ENCODE measurements at places on chromosomes 5 and 9.

DNA sequence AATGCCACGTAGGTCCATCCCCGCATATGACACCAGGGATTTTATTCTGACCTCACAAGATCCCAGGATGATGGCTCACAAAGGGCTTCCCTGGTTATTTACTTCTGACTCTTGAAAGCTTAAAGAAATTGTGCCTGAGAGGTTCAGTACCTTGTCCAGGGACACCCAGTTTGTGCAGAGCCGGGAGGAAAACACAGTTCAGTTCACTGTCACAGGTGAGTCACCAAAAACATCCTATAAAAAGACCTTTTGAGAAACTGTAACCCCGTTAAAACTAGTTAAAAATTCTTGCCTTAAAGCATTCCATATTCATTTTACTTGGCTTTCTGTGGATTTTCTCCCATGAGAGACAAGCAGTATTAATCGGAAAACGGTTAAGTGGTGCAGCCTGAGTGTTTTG, 56.6 kb downstream of the ZNF510 start:
- DNase-seq, result no peak

GRCh38 chr5:112772124-112772523, 34.4 kb downstream of the APC start:
- peak; percentile 24 for DNase-seq

DNA sequence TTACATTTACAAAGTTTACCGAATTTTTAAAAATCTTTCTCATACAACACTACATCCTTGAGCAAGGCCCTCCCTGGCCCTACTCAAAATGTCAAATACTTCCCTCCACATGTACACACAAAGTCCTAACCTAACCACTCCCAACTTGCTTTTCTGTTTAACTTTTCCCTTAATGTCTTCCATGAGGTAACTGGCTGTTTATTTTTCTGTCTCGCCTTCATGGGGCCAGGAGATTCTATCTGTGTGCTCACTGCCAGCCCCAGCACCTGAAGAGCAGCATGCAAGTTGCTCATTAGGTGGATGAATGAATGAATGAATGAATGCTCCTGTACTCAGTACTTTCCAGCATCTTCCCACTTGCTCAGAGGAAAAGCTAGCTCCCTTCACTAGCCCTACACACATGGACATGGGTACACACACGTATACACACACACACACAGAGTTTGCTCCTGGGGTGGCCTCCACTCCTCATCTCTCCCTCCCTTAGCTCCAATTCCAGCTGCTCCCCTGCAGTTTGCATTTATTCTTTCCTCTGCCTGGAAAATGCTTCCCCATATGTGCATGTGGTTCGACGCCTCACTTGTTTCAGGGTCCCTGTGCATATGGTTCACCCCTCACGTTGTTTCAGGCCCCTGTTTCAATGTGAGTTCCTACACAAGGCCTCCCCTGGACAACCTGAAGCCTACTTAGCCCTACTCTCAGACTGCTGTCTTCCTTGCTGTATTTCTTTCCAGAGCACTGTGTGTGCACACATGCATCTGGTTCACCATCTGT, 165.2 kb downstream of the ROR2 start:
- DNase-seq, result no peak

- DNase-seq, result no peak
Observed at GRCh38 chr9:113996531-113997001, 81.5 kb downstream of the AMBP start.

DNA sequence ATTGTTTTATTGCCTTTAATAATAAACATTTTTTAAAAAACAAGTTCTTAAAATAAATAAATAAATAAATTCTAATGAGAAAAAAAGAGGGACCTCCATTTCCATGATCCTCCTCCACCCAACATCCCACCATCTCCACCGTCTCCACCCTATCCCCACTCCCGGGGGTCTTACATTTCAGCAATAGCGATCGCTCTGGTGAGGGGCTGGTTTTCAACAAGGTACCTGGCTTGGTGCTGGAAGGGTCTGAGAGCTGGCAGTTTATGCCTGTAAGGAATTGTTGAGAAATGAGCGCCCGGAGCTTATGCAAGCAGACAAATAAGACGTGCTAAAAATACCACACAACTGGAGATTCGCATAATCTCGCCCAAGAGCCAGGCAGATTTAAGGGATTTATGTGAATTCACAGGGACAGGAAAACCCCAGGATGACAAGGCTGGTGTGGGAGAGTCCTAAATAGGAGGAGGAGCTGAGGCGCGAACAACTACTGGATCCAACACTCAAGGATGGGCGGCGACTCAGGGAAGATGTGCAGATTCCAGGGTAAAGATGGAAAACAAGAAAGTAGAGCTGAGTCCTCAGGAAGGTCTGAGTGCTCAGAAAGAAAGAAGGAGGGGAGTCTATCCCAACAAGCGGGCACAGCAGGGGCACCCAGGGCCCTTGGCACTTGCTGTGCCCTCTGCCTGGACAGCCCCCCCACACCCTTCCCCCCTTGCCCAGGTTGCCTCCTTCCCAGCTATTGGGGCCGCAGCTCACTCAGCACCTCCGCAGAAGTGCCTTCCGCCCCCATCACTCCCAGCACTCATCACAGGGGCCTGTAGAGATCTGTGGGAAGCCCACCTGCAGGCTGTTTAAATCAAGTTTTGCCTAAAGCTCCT, 27.0 kb downstream of the TRIM14 start:
- peak; percentile 41 for DNase-seq

DNA sequence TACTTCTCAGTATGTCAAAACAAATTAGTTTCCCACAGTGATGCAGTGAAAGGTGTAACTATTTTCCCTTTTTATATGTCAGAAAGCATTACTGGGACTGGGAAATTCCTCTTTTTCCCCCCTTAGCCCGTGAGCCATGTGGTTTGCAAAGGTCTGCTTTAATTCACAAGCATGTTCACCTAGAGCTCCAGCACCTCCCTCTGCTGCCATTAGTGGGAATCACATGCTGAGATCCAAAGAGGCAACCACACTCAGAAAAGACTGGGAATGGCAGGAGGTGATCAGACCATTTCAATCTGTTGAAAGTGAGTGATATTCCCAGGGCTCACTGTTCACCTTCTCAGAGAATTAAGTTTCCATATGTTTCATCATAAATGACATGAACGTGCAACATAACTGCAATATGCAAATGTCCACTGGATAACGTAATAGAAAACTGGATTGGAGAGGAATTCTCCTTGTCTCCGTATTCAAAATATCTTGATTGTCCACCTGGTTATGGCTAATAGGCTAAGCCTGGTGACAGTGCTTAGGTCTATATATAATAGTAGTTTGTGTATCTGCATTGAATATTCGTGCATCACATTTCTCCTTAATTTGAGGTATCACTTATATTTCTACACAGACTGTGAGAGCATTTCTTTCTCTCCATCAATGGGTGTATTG, 703.5 kb upstream of the WWC1 start:
- peak; percentile 42 for DNase-seq

DNA sequence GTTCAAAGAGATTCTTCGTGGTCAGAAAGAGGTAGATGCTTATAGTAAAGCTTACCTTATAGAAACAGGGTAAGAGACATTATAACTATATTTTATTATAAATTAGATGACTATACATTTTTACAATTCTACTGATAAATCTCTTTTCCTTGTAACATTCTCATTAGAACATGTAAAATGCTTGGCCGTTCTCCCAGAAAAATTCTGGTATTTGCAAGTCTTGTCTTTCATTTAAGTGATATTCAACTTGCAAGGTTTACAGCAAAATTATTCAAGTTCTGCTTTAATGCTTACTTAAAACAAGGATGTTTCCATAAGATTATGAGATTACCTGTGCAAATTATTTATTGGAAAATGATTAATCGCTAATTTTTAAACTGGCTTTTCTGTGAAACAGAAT, 41.3 kb upstream of the CDH18 start:
- no peak for DNase-seq

DNA sequence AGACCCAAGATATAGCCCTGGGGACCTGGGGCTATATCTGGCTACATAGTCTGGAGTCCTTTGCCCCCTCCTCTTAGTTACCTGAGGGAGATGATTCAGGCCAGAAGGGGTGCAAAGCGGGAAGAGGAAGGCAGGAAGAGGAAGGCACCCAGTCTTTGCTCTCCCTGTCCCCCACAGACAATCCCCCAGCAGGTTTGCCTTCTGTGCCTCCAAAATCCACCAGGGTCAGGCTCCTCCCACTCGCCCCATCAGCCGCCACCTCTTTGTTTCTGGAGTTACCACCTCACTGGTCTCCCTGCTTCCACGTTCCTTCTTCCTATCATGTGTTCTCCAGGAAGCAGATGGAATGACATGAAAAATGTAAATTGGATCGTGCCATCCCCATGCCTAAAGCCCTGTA, 31.2 kb upstream of the FABP6 start:
- no peak for DNase-seq

DNA sequence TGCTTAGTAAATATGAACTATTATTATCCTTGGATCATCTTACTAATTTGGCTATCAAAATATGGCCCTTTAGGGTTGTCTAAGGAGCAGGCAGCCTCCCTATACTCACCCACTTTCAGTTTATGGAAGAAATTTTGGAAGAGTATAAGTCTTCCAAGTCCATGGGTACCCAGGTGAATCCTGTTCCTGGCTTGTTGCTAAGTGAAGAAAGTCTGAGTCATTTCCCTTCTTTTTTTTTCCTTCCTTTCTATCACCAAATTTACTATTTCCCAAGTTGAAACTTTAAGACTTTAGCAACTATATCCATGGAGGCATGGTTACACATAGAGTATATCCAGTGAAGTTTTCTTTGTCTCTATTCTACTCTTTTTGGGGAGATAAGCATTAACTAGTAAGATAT, 184.0 kb upstream of the ACTBL2 start:
- DNase-seq, result no peak

GRCh38 chr5:168324859-168325630, 33.6 kb downstream of the WWC1 start:
- no peak for DNase-seq

GRCh38 chr5:125722550-125722949, 700.7 kb upstream of the GRAMD2B start:
- peak; percentile 5 for DNase-seq

DNA sequence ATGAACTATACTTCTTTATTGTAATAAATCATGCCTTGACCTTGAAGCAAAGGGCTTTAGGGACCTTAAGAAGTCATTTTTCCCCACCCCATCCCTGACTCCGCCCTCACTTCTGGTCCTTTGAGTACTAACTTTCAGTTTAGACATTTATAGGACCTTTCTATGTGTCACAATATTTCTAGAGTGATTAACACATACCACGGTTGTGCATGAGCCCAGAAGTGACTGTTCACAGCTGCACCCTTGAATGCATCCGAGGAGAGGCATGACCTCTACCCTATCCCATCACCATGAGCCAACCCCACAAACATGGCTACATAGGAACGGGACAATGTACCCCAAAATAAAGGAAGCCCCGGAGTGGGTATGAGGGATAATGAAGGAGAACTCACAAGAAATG, 160.3 kb downstream of the HSD17B3 start:
- no peak for DNase-seq

- no peak for DNase-seq
Observed at GRCh38 chr9:93354451-93354850, 97.0 kb upstream of the FAM120A start.

DNA sequence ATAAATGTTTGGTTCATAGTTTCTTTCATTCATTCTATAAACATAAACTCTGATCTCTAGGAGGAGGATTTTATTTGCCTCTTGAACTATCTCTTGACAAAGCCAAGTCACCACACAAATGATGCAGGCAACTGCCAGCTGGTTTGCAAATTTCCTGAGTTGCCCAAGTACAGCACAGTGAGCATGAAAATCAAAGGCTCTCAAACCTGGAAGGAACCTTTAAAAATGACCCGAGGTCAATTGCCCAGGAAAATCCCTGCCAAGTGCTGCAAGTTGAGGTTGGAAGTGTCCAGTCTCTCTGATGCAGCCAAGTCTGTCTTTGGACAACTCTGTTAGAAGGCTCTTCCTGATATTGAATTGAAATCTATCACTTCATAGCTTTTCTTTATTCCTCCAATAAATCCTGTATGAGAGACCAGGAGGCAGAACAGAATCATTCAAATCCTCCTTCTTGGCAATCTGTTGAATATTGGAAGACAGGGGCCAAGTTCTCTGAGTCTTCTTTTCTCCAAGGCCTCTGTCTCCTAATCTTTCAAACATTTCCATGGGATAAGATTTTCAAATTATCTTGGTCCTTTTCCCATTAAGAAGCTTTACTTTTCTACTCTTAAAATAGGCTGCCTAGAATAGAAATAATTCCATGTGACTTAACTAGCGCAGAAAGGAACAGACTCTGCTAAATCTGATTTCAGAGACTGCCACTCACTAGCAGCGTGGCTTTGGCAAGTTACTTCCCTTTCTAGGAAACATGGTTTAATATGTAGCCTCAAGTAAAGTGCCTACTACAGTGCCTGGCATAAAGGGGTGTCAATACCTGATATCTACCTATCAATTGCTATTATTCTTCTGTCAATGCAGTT, 159.2 kb downstream of the SNX18 start:
- no peak for DNase-seq

- DNase-seq, result peak; percentile 14
Observed at GRCh38 chr9:108671176-108671575, 184.6 kb downstream of the ACTL7B start.

GRCh38 chr9:106625259-106625789, 237.6 kb upstream of the ZNF462 start:
- DNase-seq, result no peak

- DNase-seq, result no peak
Observed at GRCh38 chr5:121937762-121938161, 24.0 kb upstream of the SRFBP1 start.

DNA sequence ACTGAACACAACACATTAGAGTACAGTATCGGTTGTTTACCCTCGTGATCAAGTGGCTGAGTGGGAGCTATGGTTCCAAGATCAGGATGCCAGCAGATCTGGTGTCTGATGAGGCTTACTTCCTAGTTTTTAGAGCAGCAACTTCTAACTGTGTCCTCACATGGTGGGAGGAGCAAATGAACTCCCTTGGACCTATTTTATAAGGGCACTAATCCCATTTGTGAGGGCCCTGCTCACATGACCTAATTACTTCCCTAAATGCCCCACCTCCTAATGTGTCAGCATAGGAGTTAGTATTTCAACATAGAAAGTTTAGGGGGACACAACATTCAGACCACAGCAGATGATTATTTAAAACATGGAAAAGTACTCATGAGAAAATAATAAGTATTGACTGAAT, 111.8 kb downstream of the GCNT1 start:
- no peak for DNase-seq

DNA sequence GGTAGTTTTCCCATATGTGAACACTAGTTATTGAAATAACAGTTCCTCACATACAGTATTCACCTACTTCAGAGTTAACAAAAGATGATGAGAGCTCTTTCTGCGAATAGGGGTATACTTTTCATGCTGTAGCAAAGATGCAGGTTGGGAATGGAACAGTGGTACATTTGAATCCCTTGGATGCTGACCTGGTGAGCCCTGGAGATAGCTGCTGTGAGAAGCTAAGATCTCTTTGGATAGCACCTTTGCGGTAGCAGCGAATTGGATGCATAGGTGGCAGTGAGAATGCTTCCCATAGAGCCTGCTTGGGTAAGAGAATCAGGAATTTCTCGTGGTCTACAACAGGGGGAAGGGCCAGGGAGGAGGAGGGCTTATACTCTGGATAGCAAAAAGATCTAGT, 61.2 kb downstream of the NUP214 start:
- DNase-seq, result no peak

Measured in brain microvascular endothelial cell (primary cell).